ENCODE measurements at places on chromosomes 1 and 21. TPM values are rescaled to one million over a fixed set of nuclear protein-coding genes. Genes with fewer than 3 reads are reported as not detected.

Gene SDC3
- total RNA-seq, result 3.9 TPM

Gene CGN
- total RNA-seq, result 31.6 TPM

Gene LEFTY2
- total RNA-seq, result 4.7 TPM

Gene PRAMEF5
- not detected for total RNA-seq

Gene MIXL1
- 0.68 TPM for total RNA-seq

Gene E2F2
- 6.6 TPM for total RNA-seq

DNA sequence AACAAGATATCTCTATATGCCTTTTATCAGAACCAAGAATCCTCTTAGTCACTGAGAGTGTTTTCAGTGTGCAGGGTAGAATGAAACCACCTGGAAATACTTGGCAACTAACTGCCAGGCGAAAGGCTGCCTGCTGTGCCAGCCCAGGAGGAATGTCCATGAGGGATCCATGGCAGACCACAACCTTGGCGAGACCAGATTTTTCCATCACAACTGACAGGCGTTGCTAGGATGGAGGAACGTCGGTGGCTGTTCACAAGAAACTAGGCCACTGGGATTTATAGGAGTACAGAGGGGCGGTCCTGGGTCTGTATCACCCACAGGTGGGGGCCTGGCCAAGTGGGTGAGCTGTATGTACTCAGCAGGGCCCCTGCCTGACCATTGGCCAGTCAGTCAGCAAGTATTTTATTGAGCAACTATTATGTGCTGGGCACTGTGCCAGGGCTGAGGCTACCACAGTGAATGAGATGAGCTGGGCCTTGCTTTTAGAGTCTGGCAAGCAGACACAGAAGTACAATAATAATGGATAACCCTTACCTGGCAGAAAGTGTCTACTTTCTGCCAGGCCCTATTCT, 199.4 kb downstream of the FOXD2 start:
- no peak overlapping the region for H3K27ac ChIP-seq
- H3K27me3 ChIP-seq, result no peaks in the 10 kb centered on the region
- H3K4me1 ChIP-seq, result no peaks in the 10 kb centered on the region
- H3K36me3 ChIP-seq, result no peaks in the 10 kb centered on the region

DNA sequence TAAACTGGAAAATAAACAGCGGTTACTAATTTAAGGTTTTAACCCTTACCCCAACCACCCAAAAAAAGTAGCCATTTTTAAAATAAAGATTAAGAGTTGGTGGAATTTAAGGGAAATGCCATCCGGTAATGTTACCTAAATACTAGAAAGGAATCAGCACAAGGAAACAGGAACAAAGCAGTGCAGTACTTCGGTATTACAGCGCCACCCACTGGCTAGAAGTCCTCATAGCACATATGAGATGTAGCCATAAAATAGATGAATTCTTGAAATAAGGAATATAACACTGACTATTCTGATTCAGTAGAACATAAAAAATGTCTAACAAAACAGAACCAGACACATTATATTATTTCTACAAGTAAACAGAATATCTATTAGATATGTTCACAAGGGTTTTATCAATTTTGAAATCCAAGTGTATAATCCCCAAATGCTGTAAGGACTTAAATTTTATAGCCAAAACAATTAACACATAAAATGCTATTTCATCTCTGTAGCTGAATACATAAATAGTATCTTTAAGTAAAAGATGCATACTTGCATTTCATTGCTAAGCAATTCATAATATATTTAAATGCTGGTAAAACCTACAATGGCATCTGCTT, 58.8 kb downstream of the FRRS1 start:
- H3K36me3 ChIP-seq, result no peaks in the 10 kb centered on the region
- H3K27me3 ChIP-seq, result no peaks in the 10 kb centered on the region
- peak; percentile 92 for DNase-seq
- no peak overlapping the region for H3K4me3 ChIP-seq

GRCh38 chr1:153261281-153262069, 2.0 kb downstream of the LORICRIN start:
- no peaks in the 10 kb centered on the region for H3K27me3 ChIP-seq
- H3K36me3 ChIP-seq, result no peaks in the 10 kb centered on the region
- H3K4me1 ChIP-seq, result peaks cover 5% of the 10 kb centered on the region
- H3K4me3 ChIP-seq, result peak overlapping the region; percentile 50
- no peak overlapping the region for H3K27ac ChIP-seq

GRCh38 chr21:46099476-46099875, 1.6 kb downstream of the COL6A2 start:
- no peaks in the 10 kb centered on the region for H3K27me3 ChIP-seq
- no peaks in the 10 kb centered on the region for H3K36me3 ChIP-seq

DNA sequence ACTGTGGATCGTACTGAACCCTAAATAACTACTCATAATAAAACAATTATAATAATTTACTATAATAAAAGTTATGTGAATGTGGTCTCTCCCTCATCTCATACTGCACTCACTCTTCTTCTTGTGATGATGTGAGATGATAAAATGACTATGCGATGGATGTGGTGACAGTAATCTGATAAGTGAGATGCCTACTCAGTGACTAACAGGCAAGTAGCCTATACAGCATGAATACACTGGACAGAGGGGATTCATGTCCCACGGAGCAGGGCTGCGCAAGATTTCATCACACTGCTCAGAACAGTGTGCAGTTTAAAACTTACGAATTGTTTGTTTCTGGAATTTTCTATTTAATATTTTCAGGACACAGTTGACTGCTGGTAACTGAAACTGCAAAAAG, 304.0 kb downstream of the DUSP10 start:
- no peak overlapping the region for H3K27ac ChIP-seq
- H3K4me3 ChIP-seq, result no peak overlapping the region

DNA sequence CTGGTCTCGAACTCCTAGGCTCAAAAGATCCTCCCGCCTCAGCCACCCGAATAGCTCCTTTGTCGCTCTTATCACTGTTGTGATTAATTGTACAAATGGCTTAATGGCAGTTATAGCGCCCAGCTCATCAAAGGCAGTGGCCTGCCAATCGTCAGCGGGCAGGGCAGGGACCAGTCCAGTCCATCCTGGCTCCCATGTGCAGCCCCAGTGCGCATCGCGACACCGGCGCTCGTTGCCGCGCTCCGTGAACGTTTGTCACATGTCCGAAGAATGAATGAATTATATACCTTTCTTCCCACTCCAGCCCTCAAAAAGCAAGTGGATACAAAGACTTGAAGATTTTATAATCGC, 18.4 kb downstream of the MTX1 start:
- peak; percentile 48 for DNase-seq
- peak overlapping the region; percentile 65 for H3K27ac ChIP-seq
- H3K4me1 ChIP-seq, result peaks cover 9% of the 10 kb centered on the region
- H3K27me3 ChIP-seq, result no peaks in the 10 kb centered on the region

DNA sequence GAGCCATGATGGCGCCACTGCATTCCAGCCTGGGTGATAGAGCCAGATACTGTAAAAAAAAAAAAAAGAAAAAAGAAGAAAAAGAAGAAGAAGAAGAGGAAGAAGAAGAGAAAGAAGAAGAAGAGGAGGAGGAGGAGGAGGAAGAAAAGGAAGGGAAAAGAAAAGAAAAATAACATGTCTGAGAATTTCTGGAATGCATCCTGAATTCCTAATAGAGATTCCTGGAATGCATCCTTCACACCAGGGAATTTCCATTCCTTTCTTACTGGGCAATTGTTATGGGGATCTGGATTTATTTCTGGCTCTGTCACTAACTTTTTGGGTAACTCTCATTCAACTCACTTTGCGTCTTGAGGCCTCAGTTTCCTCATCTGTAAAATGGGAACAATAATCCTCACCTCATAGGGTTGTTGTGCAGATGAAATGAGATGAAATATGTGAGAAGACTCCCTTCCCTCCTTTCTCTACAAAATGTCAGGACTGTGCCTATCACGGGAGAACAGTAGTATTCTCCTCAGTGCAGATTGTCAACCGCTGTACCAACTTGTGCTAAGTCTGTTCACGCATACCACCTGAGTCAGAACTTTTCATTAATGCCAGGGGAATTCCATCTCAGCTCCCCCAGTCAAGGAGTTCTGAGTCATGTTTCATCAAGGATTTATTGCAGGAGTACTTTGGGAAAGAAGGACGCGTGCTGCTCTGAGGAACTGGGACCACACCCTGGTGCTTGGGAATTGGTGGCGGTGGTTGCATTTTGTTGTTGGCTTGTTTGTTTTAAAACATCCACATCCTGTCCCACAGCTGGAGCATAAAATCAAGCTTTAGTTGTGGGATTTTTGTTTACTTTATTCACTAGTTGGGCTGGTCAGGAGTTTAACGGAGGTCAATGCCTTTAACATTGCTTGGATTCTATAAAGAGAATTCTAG, 42.4 kb upstream of the ROR1 start:
- H3K36me3 ChIP-seq, result no peaks in the 10 kb centered on the region
- H3K4me3 ChIP-seq, result no peak overlapping the region
- peak; percentile 31 for DNase-seq
- peak overlapping the region; percentile 13 for H3K27ac ChIP-seq

DNA sequence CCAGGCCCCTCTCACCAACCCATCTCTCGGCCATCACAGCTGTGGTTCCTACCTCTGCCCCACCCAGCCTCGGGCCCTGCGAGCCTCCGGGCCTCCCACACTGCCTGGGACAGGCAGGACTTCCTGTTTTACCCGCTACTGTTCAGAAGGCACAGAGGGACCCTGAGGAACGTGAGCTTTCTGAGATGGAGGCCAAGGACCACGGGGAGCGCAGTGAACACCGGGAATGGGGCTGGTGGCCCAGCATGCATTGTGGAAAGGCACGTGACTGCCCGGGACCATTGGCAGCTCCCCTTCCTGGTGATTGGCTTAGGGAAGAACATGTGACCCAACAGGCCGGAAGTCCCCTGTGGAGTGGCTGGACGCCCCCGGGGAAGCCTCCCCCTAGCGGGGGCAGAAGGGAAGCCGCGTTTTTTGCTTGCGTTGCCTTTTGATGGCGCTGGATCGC, 7.0 kb downstream of the S100B start:
- H3K27ac ChIP-seq, result no peak overlapping the region
- DNase-seq, result peak; percentile 83
- peaks cover 12% of the 10 kb centered on the region for H3K4me1 ChIP-seq
- no peaks in the 10 kb centered on the region for H3K27me3 ChIP-seq
- no peaks in the 10 kb centered on the region for H3K36me3 ChIP-seq
- peak overlapping the region; percentile 34 for H3K4me3 ChIP-seq

DNA sequence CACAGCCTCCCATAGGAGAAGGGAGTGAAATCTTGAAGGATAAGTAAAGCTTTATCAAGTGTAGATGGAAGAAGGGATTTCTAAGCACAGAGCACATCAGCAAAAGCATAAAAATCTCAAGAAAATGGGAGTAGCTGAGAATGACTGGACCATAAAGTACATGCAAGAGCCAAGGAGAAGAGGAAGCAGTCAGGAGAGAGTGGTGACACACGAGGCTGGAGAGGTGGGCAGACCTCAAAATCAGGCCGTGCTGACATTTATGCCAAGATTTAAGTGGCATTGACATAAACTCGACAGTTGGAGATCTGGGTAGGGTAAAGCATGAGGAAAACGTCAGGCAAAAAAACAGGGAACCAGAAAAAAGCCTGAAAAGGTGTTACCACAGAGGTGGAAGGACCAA, 62.3 kb downstream of the GFI1 start:
- H3K36me3 ChIP-seq, result no peaks in the 10 kb centered on the region
- H3K4me3 ChIP-seq, result no peak overlapping the region
- no peaks in the 10 kb centered on the region for H3K4me1 ChIP-seq
- no peak for DNase-seq
- no peaks in the 10 kb centered on the region for H3K27me3 ChIP-seq
- H3K27ac ChIP-seq, result no peak overlapping the region

- H3K36me3 ChIP-seq, result no peaks in the 10 kb centered on the region
- H3K4me3 ChIP-seq, result no peak overlapping the region
- no peaks in the 10 kb centered on the region for H3K4me1 ChIP-seq
Measured at GRCh38 chr1:195754874-195755273, 853.4 kb downstream of the KCNT2 start.

DNA sequence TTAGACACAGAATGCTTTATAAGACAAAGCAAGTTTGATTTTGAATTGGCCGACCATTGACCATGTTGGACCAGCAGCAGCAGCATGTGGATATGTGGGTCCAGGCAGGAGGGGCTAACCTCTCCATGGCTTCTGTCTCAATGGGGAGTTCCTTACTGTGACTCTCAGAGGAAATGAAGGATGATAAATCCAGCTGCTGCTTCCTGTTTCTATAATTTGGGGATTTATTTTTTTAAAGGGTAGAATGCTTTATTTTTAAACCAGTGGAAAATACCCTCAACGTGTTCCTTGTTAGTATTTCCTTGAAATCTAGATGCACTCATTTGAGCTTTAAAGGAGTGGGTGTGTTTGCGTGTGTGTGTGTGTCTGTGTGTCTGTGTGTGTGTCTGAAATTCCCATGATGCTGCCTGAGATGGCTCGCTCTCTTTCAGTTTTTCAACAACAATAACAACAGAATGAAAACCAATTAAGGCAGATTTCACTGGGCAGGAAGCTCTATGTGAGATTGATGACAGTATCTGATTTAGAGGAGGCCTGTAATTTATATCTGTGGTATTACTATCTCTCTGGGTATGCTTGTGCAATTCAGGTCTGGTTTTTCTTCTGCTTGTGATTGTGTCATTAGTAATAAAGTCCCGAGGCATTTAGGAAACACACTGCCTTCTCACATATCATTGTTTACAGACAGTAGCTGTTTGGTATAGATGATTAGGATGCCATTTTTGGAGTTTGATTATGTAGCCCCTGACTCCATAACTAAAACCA, 86.1 kb upstream of the ZNF326 start:
- peaks cover 14% of the 10 kb centered on the region for H3K4me1 ChIP-seq
- H3K27ac ChIP-seq, result no peak overlapping the region
- H3K4me3 ChIP-seq, result no peak overlapping the region
- H3K27me3 ChIP-seq, result no peaks in the 10 kb centered on the region
- H3K36me3 ChIP-seq, result no peaks in the 10 kb centered on the region

DNA sequence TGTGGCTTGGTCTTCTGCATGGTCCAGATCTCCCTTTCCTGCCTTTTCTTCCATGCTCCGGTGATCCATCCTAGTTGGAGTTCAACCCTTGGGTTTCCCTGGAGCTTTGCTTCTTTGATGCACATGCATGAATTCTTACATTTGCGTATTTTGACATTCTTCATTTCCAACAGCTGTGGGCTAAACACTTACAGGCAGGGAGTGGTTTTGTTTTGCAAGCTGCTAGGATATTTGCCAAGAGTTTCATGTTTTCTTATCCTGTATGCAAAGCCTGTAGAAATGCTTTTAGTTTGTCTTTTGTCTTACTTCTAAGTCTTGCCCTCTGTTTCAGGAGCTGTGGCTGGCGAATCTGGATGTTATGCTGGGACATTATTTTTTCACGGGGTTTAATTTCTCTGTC, 90.3 kb upstream of the PAXBP1 start:
- no peak overlapping the region for H3K4me3 ChIP-seq
- no peaks in the 10 kb centered on the region for H3K4me1 ChIP-seq
- H3K27ac ChIP-seq, result no peak overlapping the region

- no peaks in the 10 kb centered on the region for H3K36me3 ChIP-seq
- no peak overlapping the region for H3K4me3 ChIP-seq
- H3K27me3 ChIP-seq, result no peaks in the 10 kb centered on the region
- peaks cover 20% of the 10 kb centered on the region for H3K4me1 ChIP-seq
- H3K27ac ChIP-seq, result no peak overlapping the region
Measured at GRCh38 chr1:37031871-37032270, 2.4 kb downstream of the GRIK3 start.

GRCh38 chr1:24374891-24375786, 38.4 kb downstream of the STPG1 start:
- no peaks in the 10 kb centered on the region for H3K36me3 ChIP-seq
- no peak for DNase-seq
- no peaks in the 10 kb centered on the region for H3K27me3 ChIP-seq
- H3K4me1 ChIP-seq, result no peaks in the 10 kb centered on the region
- no peak overlapping the region for H3K27ac ChIP-seq
